ENCODE measurements at places on chromosomes 5 and 9.

- DNase-seq: no peak
Measured at GRCh38 chr9:96419691-96419969, 1.5 kb upstream of the ZNF367 start.

GRCh38 chr9:82923092-82923911 is 139.6 kb downstream of the RASEF start:
- no peak for DNase-seq

DNA sequence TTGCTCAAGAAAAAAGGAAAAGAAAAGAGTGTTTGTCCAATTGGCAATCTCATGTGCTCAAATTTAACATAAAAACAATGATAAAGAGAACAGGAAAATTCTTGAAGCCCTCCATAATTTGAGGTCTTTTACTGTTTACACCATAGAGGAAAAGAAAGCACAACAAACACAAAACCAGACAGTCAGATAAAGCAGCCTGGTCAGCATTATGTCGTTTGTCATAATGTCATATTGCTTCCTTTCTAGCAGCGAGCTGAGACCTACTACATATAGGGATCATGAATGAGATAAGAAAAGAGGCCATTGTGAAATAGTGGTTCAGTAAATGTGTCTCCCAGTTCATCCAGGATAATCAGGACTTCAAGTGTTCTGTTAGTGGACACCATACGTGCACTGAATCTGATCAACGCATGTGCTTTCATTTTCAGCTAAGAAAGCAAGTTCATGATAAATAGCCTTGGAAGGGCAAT is 64.7 kb upstream of the SELENOP start:
- DNase-seq: no peak

GRCh38 chr5:179839328-179840256 is 18.9 kb downstream of the SQSTM1 start:
- DNase-seq: no peak

DNA sequence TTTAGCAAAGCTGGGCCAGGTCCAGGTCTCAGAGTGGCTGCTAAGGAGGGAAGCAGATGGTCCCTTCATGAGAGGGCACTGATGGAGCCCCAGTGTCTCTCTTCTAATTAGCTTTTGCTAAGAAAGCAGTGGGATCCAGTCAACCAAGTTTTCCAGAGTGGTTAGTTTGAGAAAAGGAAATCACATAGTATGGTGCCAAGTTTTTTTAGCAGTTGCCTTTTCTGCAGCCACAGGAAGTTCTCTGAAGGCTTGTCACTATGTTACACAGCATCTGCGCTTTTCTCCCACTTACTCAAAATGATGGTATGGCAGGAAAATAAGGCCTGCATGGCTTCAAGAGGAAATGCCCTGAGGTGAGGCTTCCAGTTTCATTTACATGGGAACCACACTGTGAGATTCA is 331.5 kb upstream of the ZNF462 start:
- no peak for DNase-seq

DNA sequence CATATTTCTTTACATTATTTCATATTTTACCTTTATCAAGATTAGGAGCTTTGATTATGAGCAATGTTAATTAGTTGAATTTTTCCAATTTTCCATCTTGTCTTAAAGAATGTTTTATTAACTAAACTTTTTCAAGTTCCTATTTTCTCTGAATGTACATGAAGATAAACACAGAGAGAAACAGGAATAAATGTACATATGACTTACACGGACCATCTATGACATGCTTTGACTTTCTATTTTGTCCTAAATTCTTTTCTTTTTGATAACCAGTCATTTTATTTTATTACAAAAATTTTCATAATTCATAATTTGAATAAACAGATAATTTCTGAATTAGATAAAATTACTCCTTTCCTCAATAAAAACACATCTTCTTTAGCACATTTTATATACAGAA is 1038.8 kb upstream of the ARRDC3 start:
- no peak for DNase-seq
